ENCODE measurements at places on chromosomes 11 and 22.

GRCh38 chr11:108620958-108621772 is 27.6 kb upstream of the EXPH5 start:
- DNase-seq = no peak

DNA sequence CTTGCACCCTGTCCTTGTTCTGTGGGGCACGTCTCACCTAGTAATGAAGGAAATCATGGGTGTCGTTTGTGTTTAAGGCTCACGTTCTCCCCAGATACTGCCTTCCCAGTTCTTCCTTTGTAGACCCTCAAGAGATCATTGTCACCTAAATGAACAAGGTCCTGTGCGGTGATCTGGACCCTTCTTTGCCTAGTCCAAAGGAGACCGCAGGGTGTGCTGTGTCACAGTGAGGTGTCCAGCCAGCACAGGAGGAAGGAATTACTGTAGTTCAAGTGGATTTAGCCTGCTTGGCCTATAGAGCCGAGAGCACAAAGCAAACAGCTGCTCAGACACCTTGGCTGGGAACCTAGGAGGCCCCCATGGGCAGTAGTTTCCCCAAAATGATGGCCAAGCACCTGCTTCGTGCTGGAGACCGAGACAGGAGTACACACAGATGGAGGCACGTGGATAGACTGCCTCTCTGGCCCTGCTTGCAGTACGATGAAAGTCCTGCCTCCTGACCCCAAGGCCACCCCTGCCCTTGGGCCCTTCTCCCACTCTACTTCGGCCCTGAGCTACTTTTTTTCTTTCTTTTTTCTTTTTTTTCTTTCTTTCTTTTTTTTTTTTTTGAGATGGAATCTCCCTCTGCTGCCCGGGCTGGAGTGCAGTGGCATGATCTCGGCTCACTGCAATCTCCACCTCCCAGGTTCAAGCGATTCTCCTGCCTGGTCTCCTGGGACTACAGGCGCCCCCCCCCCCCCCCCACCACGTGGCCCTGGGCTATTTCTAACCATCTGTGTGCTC is 19.4 kb upstream of the PPFIA1 start:
- no peak for DNase-seq

GRCh38 chr11:111307472-111308108 is 9.2 kb downstream of the POU2AF3 start:
- no peak for DNase-seq

GRCh38 chr11:132472411-132473172 is 1059.7 kb downstream of the OPCML start:
- DNase-seq = no peak

DNA sequence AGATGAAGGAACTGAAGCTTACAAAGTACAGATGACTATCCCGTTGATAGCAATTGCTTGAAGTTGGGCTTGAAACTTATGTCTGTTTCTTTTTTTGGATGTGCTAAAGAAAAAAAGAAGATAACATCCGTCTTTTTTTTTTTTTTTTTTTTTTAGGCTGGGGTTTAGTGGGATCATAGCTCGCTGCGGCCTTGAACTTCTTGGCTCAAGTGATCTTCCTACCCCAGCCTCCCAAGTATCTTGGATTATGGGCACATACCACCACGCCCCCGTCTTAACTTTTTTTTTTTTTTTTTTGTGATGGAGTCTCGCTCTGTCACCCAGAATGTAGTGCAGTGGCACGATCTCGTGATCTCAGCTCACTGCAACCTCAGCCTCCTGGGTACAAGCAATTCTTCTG is 40.8 kb upstream of the SCN3B start:
- DNase-seq = no peak

DNA sequence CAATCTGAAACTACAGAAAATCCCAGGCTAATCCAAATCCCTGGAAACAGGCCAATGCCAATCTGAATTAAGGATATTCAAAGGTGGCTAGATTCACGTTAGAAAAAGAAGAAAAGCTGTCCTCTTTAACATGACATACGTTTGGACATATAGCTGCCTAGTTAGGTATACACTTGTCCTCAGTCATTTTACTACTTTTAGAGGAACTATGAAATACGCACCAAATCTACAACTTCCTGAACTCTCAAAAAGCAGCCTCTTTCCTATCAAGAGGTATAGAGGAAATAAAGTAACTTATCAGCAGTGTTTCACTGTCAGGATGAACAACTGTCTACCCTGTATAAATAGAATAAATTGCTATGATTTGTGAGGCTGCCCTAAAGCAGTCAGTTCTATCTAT is 24.0 kb downstream of the KMT5B start:
- no peak for DNase-seq

GRCh38 chr11:19079643-19080440 is 19.3 kb upstream of the MRGPRX2 start:
- no peak for DNase-seq

DNA sequence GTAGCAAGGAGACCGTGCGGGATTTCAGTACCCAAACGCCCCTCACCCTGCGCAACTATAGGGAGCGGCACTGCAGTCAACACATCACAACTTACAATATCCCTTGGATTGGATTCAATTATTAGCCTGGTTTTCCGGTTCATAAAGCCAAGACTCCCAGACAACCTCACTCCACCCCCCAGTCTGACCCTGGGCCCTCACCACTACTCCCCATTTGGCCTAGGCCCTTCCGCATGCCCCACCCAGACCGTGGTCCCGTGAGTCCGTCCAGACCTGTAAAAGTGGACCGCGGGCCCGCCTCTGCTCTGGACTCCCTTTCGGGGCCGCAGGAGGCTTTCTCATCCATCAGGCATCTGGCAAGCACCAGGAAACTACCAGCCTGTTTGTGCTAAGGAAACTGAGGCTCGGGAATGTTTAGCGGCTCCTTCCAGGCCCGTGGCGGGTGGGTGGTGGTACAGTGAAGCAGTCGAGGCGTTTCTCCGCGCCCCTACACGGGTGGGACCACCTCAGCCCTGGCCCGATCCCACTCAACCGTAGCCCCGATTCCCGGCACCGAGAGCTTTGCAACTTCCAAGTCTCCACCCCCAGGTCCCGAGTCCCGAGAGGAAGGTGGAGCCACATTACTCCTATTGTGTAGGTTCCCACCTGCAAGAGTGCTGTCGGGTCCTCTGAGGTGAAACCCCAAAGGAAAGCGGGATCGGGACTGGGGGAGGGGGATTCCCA is 679 bp upstream of the DPP3 start:
- DNase-seq = no peak

DNA sequence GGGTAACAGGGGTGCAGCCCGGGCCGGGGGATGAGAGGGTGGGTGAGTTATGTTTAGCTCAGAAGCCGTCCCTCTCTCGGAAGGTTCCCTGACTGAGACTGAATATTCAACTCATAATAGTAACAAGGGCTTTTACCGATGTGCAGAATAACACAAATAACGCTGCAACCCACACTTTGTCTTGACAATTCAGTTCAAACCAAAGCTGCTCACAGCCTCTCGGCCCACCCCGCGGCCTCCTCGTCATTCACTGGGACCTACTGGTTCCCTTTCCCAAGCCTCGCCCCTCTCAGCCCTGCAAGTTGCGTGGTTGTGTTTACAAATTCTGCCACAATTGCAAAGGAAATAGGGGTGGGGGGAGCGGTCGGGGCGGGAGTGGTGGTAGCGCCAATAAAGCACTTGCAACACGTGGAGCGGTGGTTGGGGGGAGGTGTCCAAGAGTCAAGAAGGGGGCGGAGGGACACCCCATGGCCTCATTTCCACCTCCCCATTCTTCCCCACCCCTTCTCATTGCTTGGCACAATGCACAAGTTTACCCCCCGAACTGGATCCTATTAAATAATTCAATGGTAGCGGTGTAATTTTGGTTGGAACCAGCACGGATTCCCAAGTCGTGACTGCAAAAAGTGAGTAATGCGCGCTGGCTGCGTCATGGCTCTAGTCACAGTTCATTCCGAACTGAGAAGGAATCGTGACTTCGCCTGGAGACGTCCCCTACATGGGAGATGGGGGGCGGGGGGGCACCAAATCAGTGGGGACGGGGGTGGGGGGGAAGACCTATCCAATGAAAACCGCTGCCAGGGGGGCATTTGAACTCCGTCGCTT is 102.0 kb upstream of the HSD17B12 start:
- DNase-seq = no peak

GRCh38 chr22:21951931-21952465 is 650 bp downstream of the PPM1F start:
- DNase-seq = no peak

GRCh38 chr11:107018902-107019493 is 722 bp upstream of the GUCY1A2 start:
- no peak for DNase-seq

- DNase-seq = no peak
These were observed 203.9 kb upstream of the BLID start for GRCh38 chr11:122319691-122320620.

DNA sequence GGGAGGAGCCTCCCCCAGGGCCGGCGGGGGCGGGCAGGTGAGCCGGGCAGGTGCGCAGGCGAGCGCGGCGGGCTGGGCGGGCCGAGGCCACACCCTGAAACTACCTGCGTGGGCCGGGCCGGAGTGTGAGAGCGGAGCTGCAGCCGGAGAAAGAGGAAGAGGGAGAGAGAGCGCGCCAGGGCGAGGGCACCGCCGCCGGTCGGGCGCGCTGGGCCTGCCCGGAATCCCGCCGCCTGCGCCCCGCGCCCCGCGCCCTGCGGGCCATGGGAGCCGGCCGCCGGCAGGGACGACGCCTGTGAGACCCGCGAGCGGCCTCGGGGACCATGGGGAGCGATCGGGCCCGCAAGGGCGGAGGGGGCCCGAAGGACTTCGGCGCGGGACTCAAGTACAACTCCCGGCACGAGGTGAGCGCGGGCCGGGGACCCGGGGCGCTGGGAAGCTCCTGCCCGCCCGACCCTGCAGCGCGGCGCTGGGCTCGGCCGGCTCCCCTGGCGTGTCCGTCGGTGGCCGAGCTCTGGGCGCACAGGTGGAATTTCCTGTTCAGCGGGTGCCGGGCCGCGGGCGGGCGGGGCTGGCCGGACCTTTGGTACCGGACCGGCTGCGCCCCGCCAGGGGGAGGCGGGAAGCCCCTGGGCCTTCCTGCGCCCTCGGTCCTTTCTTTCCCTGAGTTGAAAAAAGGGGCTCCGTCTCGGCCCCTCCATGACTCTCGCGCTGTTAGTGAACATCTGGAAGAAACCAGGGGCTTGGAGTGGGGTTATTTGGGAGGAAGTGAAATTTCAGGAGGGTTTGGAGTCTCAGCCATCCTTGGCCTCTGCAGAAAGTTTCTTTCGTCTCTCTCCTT is at the start of gene ST14:
ST14 (plus strand) TSS at position 126 of the 841 bp plus-strand sequence; CDS start at position 324, 198 bp downstream.
- no peak for DNase-seq

- DNase-seq = no peak
These were observed 56.7 kb downstream of the PHF21B start for GRCh38 chr22:44952863-44953746.

DNA sequence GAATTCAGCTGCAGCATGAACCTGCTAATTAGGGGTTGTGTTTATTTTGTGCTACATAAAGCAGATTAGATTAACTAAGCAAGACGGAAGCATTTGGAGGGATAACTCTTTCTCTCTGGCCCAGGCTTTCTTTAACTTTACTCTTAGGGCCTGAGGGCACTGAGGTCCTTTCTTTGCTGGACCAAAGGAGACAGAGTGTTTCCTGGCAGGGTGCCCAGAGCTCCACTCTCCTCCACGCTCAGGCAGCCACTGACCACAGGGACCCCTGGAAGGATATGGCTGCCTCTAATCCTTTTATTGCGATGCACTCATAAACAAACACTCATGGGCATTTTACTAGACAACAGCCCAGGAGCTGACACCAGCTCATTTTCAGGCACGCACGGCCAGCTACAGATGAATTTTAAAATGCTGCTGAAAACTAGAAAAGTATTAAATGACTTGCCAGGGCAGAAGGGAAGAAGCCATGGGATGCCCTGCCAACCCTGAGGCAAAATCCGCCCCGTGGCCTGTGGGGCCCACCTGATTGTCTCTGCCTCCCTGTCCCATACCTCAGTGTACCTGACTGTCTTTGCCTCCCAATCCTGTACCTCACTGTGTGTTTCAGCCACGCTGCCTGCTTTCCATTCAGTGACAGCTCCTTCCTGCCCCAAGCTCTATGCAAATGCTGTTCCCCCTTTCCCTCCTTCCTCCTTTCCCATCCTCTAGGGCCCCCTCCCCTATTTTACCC is 192.6 kb upstream of the NAV2 start:
- DNase-seq = no peak

GRCh38 chr11:111441443-111441842 is 62.4 kb upstream of the POU2AF1 start:
- no peak for DNase-seq

DNA sequence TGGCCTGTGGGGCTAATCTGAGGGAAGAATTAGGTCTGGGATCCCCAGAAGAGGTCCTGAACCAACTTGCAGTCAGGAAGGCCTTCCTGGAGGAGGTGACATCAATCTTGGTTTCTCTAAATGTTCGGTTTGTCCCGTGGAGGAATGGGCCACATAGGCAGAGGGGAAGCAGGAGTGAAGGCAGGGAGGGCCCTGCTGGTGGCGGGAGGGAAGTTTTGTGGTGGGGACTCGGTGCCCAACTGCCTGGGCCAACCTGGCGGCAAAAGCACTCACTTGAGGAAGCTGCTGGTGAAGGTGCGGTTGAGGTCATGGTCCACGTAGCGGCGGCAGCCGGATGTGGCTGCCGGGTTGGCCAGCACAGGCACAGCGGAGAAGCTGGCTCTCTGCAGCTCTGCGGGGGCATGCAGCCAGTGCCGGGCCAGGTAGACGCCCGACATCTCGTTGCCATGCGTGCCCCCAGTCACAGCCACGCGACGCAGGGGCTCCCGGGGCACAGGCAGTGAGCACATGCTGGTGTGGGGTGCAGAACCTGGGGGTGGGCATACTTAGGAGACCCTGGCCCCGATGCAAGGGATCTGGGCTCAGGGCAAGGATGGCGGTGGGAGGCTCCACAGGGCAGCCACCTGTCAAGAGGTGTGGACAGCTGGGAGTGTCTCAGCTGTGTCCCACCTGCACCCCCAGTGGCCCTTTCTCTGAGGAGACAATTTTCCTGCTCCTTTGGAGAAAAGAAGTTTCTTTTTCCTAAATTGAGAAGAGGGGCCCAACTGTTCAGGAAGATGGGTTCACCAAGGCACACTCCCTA is 3.8 kb downstream of the ACY3 start:
- DNase-seq = no peak

GRCh38 chr22:38286915-38287669 is 14.3 kb upstream of the TMEM184B start:
- no peak for DNase-seq

Data from iPS DF 6.9 (cell line).